Activated CD4-positive, alpha-beta T cell treated with anti-CD3 and anti-CD28 coated beads, Interleukin-2, amount 50 U/mL, for 16 hours (primary cell): ENCODE measurements at places on chromosomes 11 and 22.

DNA sequence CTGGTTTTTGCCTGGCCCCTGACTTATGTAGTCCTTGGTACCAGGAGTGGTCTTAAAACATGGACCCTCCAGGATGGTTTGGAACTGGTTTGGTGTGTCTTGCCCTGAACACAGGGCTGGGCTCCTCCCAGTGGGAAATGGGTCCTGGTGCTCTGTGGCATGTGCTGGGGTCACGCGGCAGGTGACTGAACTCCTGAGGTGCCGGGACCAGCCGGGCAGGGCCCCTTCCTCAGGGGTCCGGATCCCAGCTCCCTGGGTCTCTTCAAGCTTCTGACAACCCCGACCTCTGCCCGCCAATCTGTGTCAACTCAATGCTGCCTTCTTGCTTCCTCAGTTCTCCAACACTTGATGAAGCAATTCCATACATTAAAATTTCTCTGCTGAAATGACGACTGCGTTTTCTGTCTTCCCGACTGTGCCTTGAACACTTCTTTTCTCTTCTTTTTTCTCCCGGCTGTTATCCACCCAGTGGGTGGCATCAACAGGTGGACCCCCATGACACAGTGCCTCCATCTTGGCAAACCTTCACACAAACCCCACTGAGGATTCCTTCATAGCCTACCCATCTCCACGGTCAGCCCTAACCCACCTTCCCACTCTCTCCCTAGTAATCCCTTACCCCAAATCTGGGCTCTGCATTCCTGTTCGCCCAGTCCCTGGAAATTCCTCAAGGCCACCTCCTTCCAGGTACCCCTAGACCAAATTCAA is 4.4 kb downstream of the IFT27 start:
- no peak for DNase-seq

DNA sequence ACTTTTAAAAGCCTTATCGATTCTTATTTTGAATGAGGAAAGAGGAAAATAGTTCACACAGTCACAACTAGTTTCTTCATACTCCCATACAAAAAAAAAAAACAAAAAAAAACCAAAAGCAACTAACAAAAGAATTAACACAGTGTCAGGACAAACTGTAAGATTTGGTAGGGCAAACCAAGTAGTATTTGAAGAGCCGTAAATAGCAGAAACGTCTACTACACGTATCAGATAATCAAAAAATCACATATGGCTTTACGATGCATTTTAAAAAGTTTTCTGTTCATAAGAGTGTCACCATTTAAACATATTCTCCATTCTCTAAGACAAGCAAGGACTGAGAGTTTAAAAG is 2.3 kb downstream of the PICALM start:
- DNase-seq: no peak

- DNase-seq: no peak
Observed at GRCh38 chr11:70717936-70718595, 319.7 kb downstream of the CTTN start.

- no peak for DNase-seq
Observed at GRCh38 chr11:5992604-5993251, 5.9 kb upstream of the OR52L1 start.

DNA sequence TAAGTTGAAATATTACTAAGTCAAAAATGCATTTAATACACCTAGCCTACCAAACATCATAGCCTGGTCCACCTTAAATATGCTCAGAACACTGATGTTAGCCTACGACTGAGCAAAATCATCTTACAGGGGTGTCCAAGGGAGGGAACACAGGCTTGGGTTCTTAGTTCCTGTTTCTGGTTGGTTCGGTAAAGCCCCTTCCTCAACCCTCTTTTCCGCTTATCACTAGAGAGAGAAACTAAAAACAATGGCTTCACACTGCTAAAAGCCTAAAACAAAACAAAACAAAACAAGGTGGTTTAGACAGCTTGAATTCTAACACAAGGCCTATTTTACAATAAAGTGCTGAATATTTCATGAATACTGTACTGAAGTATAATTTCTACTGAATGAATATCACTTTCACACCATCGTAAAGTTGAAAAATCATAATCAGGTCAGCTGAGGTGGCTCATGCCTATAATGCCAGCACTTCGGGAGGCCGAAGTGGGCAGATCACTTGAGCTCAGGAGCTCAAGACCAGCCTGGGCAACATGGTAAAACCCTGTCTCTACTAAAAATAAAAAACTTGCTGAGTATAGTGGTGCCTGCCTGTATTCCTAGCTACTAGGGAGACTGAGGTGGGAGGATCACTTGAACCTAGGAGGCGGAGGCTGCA is 118.0 kb downstream of the SIK3 start:
- DNase-seq: no peak

DNA sequence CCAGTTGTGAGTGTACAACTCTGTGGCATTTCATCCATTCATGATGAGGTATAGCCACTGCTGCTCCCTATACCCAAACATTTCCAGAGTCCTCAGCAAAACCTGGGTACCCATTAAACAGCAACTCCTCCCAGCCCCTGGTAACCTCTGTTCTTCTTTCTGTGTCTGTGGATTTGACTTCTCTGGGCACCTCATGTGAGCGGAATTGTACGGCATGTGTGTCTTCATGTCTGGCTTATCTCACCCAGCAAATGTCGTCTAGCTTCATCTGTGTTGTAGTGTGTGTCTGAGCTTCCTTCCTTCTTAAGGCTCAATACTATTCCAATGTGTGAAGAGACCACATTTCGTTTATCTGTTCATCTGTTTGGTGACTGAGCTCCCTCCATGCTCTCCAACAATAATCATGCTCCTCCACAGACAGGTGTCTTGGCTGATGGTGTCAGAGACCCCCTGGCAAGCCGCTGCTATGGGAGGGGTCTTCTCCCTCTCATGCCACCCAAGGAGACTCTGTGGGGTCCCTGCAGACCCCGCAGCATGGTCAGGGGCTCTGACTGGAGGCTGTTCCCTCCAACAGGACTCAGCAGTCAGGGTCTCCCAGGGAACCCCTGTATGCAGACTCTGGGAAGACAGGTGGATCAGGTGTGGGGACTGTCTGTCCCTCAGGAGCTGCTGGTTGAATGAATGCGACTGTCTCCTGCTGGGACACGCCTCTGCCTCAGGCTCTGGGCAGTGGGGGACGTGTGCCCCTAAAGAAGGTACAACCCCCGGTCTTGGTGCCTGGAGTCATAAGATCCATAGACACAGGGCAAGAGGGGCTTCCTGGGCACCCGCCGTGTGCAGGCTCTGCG is 52.7 kb downstream of the SMIM38 start:
- no peak for DNase-seq

- no peak for DNase-seq
Observed at GRCh38 chr11:82796998-82797961, 63.6 kb upstream of the FAM181B start.

GRCh38 chr11:103893371-103893770 is 143.1 kb upstream of the DDI1 start:
- no peak for DNase-seq

DNA sequence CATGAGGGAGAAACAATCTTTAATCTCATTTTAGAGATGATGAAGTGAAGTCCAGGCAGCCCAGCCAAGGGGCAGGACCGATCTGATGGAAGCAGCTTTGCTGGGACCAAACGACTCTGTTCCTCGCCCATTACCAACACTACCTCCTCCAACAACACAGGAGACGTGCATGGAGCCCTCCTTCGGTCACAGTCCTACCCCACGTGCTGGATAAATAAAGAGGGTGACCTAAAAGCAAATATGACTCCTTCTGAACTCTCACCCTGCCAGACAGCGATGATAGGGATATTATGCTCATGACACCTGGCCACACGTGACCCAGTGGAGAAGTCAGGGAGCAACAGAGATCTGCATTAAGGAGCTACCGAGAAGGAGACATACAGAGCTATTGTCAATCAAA is 26.0 kb downstream of the SCGB1A1 start:
- no peak for DNase-seq

DNA sequence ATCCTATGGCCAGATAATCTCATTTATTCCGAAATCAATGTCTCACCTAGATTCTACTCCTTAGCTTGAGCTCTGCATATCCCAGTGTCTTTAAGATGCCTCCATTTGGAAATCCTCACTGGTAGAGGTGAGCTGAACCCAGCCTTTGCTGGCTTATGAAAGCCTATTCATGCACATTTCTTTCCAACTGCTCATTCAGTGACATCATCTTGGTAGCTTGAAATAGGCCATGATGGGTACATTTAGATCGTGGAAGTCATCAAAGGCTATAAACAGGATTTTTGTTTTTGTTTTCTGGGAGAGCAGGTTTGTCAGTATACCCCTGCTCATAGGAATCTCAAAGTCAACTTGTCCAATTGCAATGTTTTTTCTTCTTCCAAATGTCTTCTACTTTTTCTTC is 6.0 kb downstream of the NXPE1 start:
- DNase-seq: no peak

DNA sequence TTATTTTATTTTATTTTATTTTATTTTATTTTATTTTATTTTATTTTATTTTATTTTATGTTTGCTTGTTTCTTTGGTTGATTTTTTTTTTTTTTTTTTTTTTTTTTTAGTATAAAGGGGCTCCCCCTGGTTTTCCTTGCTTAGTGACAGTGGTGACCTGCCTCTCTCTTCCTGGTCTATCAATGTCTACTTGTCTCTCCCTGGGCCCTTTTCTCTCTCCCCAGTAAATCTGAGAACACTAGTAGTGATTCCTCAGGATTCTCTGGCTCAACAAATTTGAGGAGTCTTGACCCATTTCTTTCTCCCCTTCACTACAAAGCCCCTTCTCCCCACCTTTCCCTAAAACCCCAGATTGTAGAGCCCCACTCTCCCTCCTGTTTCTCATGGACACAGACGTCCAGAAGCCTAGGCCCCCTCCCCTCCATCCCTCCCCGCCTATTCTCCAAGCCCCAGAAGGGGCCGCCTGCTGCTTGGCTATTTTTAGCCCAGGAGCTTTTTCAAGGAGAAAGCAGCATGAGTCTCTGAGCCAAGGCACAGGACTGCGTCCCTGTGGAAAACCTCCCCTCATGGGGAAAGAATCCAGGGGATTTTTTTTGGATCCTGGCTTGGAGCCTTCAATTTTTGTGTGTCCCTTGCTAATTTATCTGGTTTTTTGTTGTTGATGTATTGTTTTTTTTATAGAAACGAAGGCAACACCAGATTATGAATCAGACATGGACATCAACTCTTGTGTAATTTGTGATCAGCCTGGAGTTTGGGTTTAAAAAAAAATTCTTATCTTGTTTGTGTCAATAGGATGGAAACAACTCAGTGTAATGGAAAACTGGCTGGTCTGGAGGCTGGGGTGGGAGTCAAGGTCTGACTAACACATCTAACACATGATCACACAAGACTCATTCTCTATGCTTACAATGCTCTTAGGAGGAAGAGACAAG is 17.5 kb upstream of the ACCSL start:
- no peak for DNase-seq

- no peak for DNase-seq
Observed at GRCh38 chr11:92857407-92857806, 112.0 kb upstream of the MTNR1B start.

- no peak for DNase-seq
Observed at GRCh38 chr22:27797520-27798391, 3.8 kb downstream of the MN1 start.

GRCh38 chr11:125494561-125494960 is 1.5 kb downstream of the FEZ1 start:
- no peak for DNase-seq

DNA sequence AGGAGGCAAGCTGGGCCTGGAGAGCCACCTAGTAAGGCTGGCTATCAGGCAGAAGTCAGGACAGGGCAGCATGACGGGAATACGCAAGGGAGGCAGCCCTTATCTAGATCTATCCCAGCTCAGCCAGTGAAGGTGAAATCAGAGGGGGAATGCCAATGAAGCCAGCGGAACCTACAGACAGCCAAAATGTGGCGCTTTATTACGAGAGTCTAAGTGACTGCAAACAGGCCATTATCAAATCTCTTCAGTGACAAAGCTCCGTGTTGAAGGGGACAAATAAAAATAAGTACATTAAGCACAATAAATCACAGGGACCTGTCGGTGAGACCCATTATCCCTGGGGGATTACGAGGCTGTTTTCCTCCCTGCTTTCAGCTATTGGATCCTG is 22.8 kb downstream of the LARGE1 start:
- no peak for DNase-seq

DNA sequence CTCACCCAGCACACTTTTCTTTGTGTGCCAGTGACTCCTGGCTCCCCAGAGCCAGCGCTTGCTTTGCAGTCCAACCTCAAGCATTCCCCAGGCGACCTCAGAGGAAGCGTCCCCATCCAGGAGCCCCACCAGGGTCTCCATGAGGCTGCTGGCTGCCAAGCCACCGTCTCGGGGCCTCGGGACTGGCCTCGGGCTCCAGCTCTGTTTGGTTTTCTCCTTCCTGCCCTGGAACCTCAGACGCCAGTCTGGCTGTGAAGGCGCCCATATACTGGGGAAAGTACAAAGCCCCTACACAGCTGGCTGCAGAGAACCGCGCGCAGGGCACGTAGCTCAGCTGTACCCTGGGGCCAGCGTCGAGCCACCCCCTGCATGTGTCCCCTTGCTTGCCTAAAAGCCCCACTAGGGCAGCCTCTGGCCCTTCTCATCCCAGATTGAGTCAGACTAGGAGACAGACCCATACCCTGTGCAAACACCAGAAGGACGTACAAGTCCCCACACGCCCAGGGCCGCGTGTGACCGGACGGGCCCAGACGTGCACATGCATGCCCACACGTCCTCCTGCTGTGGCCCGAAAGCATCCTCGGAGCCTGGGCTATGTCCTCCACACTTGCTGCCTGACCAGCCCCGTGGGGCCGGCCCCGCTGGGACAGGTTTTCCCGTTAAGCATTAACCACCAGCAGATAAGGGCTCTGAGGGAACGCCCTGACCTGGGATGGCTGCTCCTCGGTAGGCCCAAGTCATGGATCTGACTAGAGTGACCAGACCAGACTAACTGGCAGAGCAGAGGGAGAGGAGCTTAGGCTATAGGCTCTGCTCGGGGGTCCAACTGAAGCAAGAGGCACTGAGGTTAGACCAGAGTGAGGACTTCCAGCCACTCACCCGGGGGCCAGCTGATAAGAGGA is 4.2 kb upstream of the SYT8 start:
- no peak for DNase-seq
